ENCODE measurements at places on chromosomes 16 and 17.

- DNase-seq = no peak
Observed at GRCh38 chr16:81018496-81018895, 11.5 kb downstream of the CENPN start.

- DNase-seq = no peak
Observed at GRCh38 chr16:73750639-73751038, 546.0 kb upstream of the PSMD7 start.

DNA sequence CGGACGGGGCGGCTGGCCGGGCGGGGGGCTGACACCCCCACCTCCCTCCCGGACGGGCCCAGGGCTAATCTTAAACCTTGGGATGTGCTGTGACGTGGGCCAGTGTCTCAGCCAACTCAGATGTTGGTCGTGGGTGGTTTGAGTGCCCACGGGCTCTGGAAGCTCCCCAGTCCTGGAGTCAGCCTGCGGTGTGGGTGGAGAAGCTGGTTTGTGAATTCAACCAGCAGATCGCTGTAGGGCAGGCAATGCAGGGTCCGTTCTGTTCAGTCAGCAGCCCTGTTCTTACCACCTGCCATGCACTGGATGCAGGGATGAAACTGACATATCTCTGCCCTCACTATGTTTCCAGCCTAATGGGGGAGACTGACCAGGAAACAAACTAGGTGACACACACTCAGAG is 8.0 kb upstream of the ZNF500 start:
- DNase-seq = no peak

- no peak for DNase-seq
Observed at GRCh38 chr17:66541461-66542128, 239.2 kb downstream of the PRKCA start.

DNA sequence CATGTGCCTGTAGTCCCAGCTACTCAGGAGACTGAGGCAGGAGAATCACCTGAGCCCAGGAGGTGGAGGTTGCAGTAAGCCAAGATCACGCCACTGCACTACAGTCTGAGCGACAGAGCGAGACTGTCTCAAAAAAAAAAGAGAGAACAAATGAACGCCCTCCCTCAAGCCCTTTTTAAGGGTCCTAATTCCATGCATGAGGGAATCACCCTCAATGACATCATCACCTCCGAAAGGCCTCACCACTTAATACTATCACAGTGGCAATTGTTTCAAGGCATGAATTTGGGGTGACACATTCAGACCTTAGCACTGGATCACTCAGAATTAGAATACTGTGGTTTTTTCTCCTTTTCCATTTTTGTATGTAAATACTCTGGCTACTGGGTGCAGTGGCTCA is 57.8 kb downstream of the CHD9NB start:
- no peak for DNase-seq
